ENCODE measurements at places on chromosomes 1 and 21. TPM values are rescaled to one million over a fixed set of nuclear protein-coding genes. Genes with fewer than 3 reads are reported as not detected.

Gene PRR9
- total RNA-seq: not detected

Gene CLCA4
- total RNA-seq: 15.1 TPM

Gene TARDBP
- 113 TPM for total RNA-seq

Gene GPR25
- total RNA-seq: not detected

Gene TNFSF4
- 1.9 TPM for total RNA-seq

Gene MRPL9
- total RNA-seq: 66.9 TPM

Gene TDRD10
- total RNA-seq: 2.9 TPM

Gene S100A12
- total RNA-seq: not detected

DNA sequence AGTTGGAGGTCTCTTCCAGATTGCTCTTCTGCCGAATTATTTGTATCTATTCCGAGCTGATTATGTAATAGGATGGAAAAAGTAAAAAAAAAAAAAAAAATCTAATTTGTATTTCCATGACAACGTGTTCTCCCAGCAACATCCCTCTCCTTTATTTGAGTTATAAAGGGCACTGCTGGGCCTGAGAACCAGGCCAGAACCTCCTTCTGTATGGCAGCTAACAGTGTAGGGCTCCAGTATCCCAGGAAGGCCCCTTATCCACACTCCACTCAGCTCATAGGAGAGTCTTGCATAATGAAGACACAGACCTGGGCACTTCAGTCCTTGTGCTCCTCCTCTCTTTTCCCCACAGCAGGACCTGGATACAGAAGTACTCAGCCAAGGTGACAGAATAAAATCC lies 3.7 kb upstream of the IPO9 start:
- H3K4me1 ChIP-seq: peaks cover 9% of the 10 kb centered on the region
- H3K36me3 ChIP-seq: no peaks in the 10 kb centered on the region
- no peaks in the 10 kb centered on the region for H3K27me3 ChIP-seq
- no peak for DNase-seq

GRCh38 chr1:151570819-151571218 lies 30.7 kb downstream of the TUFT1 start:
- no peak for DNase-seq
- H3K4me3 ChIP-seq: no peak overlapping the region
- no peaks in the 10 kb centered on the region for H3K4me1 ChIP-seq

- H3K27ac ChIP-seq: peak overlapping the region; percentile 100
- no peaks in the 10 kb centered on the region for H3K36me3 ChIP-seq
- no peak for DNase-seq
- no peaks in the 10 kb centered on the region for H3K4me1 ChIP-seq
- peak overlapping the region; percentile 94 for H3K4me3 ChIP-seq
Observed at GRCh38 chr1:33347650-33347992, 26.7 kb upstream of the A3GALT2 start.

DNA sequence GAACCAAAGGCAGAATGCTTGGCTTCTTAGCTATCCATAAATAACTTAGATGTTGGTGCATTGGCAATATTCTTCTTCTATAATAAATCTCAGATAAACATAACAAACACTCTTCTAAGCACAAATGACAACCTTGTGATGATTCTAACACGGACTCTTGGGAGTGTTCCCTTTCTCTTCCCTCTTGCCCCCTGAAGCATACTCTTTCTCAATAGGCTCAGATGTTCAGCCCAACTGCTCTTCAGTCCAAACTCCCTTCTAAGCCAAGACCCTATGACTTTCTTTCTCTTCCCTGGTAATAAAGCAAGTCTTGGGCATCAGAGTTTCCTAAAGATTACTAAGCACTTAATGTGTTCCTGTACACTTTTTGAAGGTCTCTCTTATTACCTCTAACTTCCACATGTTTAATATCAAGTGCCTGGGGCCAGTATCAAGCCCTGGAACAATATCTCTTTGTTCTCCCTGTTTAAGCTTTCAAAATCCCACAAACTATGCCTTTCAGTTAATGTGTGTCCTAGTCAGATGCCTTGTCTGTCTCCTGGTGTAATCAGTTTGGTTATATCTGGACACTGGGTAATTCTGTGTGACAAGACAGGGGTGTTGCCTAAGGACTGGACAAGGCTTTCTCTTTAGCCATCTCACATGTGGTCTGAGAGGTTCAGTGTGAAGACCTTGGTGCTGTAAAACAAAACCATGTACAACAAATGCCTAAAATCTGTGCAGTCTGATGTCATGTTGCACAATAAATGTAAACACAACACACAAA lies 92.9 kb upstream of the IVNS1ABP start:
- no peaks in the 10 kb centered on the region for H3K27me3 ChIP-seq
- no peaks in the 10 kb centered on the region for H3K4me1 ChIP-seq
- no peaks in the 10 kb centered on the region for H3K36me3 ChIP-seq
- no peak overlapping the region for H3K4me3 ChIP-seq
- H3K27ac ChIP-seq: peak overlapping the region; percentile 48

All from breast epithelium (tissue), 4 donors.